ENCODE measurements at places on chromosomes 1 and 21.

GRCh38 chr1:24737368-24738117 is 7.7 kb upstream of the CLIC4 start:
- no peak for DNase-seq

GRCh38 chr1:178934546-178934945 is 63.7 kb upstream of the ANGPTL1 start:
- DNase-seq = no peak

DNA sequence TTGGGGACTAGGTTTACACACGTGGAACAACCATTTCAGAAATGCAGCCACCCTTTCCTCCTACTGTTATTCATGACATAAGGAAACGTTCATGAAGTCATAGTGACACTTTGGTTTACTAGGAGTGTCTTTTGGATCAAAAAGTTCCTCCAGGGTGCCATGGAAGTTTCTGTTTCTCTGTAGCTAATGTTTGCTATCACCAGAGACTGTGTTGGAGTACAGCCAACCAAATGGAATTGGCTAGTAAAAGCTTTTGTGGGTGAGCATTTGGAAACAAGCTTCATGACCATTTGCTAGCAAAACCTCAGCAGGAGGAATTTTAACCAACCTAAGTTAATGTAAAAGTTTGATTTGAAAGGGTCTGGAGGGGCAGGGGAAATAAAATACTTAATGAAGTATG is 43.9 kb upstream of the ADGRL2 start:
- DNase-seq = no peak

- peak; percentile 18 for DNase-seq
Observed at GRCh38 chr1:110292031-110292741, 47.0 kb upstream of the RBM15 start.

DNA sequence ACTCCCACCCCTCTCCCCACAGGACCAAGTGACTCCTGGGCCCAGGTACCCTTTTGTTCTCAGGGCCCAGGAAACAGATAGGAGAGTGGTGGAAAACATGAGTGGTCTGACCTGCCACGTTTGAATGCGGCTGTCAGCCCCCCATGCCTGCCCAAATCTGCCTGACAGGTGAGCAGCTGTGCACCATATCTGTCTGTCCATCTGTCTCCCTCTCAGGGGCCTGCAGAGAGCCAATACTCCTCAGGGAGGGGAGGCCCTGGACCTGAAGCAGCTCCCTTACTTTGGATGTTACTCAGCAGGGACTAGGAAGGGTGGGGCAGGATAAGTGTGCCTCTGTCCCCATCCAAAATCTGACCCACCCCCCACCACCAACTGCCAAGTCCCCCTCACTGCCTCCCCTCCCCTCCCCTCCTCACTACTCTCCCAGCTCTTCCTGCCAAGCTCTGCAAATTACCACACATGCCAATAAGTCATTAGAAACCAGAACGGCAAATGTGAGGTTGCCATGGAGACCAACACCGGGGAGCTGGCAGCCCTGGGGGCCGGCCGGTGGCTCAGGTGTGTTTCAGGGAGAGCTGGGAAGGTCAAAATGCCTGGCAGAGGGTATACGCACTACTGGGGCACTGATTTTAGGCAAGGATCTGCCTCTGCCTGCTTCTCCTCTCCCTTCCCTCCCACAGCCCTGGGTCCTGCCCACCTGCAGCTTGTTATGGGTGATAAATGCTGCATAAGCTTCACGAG is 11.5 kb downstream of the LRRN2 start:
- DNase-seq = no peak

DNA sequence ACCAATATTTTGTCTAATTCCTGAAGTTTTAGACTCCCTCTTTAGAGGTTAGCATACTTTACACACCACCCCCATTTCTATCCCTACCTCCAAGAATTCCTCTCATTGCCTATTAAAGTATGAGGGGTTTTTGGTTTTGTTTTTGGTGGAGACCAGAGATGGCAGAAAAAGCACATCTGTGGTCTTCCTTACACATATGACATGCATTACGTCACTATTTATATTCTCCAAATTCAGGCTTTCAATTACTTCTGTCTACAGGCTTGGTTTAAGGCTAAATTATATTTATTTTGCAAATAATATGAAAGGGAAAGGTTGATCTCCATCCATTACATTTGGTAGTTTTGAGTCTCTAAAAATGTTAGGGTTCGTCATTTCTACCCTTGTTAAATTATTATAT is 674.6 kb downstream of the LMO4 start:
- no peak for DNase-seq

DNA sequence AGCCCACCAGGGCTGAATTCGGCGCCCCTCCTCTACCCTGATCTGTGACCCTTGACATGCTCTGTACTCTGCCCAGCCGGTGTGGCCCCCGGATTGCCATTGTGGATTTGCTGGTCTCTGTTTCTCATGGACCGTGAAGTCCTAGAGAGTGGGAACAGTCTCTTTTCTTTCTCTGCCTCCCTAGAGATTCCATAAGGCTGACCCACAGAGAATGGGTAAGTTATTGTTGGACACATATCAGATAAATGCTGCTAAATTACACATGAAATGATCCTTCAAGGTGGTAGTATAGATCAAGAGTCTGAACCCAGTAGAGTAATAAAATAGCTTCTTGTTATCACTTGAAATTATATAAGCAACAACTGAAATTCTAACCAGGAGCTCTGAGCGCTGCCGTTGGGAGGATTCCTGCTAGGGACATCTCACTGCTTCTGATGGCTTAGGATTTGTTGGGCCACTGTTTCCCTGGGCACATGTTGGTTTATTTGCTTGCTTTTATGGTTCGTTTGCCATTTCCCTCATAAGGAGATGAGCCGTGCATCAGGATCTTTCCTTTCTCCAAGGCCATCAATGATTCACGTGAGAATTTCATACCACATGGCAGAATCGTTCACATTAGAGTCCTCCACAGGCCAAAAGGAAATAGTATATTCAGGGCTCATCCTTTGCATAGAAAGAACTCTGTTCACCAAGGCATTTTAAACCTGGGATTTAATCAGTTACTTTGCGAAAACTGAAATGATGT is 111.9 kb downstream of the ZBTB18 start:
- peak; percentile 33 for DNase-seq

DNA sequence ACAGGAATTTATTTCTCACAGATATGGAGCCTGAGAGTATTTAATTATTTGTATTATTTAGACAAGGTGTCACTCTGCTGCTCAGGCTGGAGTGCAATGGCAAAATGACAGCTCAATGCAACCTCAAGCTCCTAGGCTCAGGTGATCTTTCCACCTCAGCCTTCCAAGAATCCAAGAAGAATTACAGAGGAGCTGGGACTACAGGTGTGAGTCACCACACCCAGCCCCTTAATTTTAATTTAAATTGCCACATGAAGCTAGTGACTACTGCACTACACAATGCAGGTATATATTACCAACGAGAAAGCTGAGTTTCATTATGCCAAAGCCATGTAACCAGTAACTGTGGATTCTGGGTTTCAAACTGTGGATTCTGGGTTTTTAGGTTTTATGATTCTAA is 2.1 kb downstream of the KHDC4 start:
- DNase-seq = no peak

GRCh38 chr1:92324784-92325183 is 25.9 kb downstream of the RPAP2 start:
- no peak for DNase-seq

- DNase-seq = no peak
Observed at GRCh38 chr1:27574001-27574781, 29.8 kb downstream of the AHDC1 start.

GRCh38 chr1:24739241-24739640 is 6.0 kb upstream of the CLIC4 start:
- DNase-seq = no peak

All from A549 (cell line).